Esophagus squamous epithelium (tissue), 5 donors: ENCODE measurements at places on chromosomes 4 and X. TPM values are rescaled to one million over a fixed set of nuclear protein-coding genes. Genes with fewer than 3 reads are reported as not detected.

- H3K27me3 ChIP-seq: no peaks in the 10 kb centered on the region
- DNase-seq: no peak
- no peaks in the 10 kb centered on the region for H3K4me1 ChIP-seq
- no peaks in the 10 kb centered on the region for H3K36me3 ChIP-seq
These were observed 407 bp upstream of the ZC4H2 start for GRCh38 chrX:64976673-64977040.

DNA sequence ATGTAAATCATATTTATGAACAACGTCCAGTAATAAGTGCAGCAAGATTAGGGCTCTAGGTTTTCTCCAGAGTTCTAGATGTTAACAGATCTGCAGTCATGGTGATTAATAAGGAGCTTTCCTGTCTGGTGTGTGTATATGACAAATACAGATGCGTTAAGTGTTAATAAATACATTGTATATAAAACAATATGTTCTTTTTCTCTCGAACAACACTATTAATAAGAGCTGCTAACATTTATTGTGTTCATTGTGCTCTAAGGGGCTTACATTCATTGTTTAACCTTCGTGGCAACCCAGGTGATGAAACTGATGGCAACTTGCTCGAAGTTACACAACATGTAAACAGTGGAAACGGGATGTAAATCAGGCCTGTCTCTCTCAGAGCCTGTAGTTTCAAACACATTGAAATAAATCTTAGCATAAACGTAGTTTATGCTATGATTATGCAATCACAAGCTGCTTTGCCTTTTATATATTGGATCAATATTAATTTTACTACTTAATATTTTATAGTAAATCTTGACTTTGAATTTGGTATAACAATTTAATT, 547 bp upstream of the CLGN start:
- H3K27ac ChIP-seq: no peak overlapping the region
- no peak for DNase-seq
- H3K36me3 ChIP-seq: no peaks in the 10 kb centered on the region
- no peaks in the 10 kb centered on the region for H3K4me1 ChIP-seq

DNA sequence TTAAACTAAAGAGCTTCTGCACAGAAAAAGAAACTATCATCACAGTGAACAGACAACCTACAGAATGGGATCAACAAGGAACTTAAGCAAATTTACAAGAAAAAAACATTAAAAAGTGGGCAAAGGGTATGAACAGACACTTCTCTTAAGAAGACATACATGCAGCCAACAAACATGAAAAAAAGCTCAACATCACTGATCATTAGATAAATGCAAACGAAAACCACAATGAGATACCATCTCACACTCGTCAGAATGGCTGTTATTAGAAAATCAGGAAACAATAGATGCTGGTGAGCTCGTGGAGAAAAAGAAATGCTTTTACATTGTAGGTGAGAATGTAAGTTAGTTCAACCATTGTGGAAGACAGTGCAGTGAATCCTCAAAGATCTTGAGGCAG, 27.8 kb downstream of the PAPSS1 start:
- H3K4me3 ChIP-seq: no peak overlapping the region
- no peaks in the 10 kb centered on the region for H3K4me1 ChIP-seq
- no peak overlapping the region for H3K27ac ChIP-seq
- peaks cover 45% of the 10 kb centered on the region for H3K36me3 ChIP-seq
- no peak for DNase-seq
- no peaks in the 10 kb centered on the region for H3K27me3 ChIP-seq

GRCh38 chr4:174320494-174321199, 36.9 kb downstream of the CEP44 start:
- H3K4me1 ChIP-seq: no peaks in the 10 kb centered on the region
- H3K27ac ChIP-seq: no peak overlapping the region
- no peaks in the 10 kb centered on the region for H3K36me3 ChIP-seq
- no peak overlapping the region for H3K4me3 ChIP-seq
- no peak for DNase-seq
- H3K27me3 ChIP-seq: no peaks in the 10 kb centered on the region

DNA sequence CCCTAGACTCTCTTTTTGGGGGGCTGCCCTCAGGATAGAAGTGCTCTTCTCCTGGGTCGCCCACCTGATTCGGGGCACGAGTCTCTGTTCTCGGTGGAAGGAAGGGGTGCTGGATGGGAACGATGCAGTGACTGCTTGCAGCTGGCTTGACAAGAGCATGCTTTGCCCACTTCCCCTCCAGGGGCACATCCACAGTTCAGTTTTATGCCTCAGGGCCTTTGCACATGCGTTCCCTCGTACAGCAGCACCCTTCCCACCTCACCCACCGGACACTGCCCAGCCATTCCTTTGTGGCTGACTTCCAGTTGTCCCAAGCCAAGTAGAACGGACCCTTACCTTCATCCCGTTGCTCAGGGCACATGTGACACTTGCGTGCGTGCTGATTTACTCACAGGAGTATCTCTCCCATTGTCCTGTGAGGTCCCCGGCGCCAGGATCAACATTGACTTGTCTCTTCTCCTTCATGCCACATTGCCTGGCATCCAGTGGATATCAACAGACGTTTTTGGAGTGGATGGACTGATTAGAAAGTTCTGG, 60.0 kb downstream of the C4orf50 start:
- DNase-seq: no peak
- no peak overlapping the region for H3K27ac ChIP-seq
- H3K4me3 ChIP-seq: no peak overlapping the region
- H3K36me3 ChIP-seq: no peaks in the 10 kb centered on the region
- H3K27me3 ChIP-seq: peaks cover 81% of the 10 kb centered on the region
- H3K4me1 ChIP-seq: no peaks in the 10 kb centered on the region

The FGD1 gene
- 4.4 TPM for total RNA-seq

The ARAP2 gene
- 28.5 TPM for total RNA-seq

The RAI2 gene
- 0.38 TPM for total RNA-seq

The MAGEC1 gene
- not detected for total RNA-seq
